Epithelial cell of proximal tubule (primary cell): ENCODE measurements at places on chromosomes 12 and 14.

GRCh38 chr12:83408146-83408545 is 721.4 kb downstream of the TMTC2 start:
- DNase-seq = no peak

DNA sequence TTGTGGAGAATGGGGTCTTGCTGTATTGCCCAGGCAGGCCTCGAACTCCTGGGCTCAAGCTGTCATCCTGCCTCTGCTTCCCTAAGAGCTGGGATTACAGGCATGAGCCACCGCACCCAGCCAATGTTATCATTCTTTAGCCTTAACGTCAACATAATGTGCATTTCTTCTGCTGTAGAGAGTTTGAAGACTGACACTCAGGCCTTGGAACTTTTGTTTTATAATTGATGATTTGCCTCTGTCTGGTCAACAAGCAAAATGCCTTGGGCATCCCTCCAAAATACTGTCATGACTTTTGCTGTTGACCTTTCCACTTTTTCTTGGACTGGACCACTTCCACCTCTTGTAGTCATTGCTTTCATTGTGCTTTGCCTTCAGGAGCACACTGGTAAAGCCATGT is 29.0 kb downstream of the FAM234B start:
- DNase-seq = no peak

DNA sequence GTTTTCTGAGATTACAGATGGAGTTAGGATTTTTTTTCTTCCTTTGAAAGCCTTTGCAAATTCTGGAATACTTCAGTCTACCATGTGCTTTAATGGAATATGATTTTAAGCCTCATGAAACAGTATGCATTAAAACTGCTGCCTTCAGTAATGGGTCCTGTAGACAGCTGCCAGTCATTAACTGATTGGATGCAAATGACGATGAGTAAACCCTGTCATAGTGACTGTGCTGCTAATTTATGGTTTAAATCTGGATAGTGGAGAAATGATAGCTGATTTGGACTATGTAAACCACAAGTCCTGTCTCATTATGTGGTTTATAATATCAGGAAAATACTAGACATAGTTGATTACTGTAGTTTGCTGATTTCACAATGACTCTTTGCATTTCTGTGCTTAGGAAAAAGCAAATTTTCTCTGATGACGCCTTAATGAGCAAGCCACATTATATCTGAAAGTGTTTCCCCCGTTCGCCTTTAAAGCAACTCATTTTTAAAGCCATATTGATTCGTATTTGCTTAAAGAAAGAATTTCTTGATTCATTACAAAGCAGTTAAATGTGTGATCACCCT is 217.6 kb downstream of the TMTC2 start:
- DNase-seq = no peak

DNA sequence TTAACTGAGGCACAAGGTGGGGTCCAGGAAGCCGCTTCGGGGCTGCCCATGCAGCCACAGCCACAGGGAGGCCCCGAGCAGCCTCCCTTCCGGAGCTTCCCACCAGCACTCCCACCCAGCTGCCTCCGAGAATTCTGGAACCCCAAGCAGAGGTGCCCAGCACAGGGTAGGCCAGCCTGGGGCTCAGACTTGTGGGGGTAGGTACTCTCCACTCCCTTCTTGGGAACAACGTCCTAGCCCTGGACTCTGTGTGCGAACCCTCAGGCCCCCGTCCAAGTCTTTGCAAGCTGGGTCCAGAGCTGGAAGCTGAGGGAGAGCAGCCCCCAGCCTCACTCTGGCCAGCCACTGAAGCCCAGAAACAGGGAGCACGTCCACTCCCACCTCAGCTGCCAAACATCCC is 16.1 kb downstream of the ITPK1 start:
- DNase-seq = no peak

- no peak for DNase-seq
These were observed 476.5 kb downstream of the APAF1 start for GRCh38 chr12:99121546-99121945.
